ENCODE measurements at places on chromosomes 11 and 22.

DNA sequence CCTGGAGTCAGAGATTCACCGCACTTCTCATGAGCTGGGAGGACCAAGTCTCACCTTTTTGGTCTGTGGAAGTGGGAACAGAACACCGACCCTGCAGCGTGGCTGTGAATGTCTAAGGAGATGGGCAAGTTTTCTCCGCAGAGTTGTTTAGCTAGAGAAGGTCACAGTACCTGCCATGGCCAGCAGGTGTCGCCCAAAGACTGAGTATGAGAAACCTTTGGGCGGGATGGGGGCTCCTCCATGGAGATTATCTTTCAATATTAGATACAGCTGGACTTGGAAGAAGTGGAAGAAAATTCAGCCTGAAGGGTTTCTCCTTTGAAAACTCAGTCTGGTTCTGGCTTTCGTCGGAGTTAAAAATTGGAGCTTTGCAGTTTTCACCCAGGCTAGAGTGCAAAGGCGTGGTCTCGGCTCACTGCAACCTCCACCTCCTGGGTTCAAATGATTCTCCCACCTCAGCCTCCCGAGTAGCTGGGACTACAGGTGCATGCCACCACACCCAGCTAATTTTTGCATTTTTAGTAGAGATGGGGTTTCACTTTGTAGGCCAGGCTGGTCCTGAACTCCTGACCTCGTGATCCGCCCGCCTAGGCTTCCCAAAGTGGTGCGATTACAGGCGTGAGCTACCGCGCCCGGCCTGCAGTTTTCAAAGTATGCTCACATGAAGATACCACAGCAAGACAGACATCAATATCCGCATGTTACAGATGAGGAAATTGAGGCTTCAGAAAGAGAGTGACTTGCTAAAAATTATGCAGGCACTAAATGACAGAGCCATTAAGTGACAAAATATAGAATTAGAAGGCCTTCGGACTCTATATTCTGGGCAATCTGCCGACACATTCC lies 10.7 kb upstream of the DSCAML1 start:
- DNase-seq: no peak

DNA sequence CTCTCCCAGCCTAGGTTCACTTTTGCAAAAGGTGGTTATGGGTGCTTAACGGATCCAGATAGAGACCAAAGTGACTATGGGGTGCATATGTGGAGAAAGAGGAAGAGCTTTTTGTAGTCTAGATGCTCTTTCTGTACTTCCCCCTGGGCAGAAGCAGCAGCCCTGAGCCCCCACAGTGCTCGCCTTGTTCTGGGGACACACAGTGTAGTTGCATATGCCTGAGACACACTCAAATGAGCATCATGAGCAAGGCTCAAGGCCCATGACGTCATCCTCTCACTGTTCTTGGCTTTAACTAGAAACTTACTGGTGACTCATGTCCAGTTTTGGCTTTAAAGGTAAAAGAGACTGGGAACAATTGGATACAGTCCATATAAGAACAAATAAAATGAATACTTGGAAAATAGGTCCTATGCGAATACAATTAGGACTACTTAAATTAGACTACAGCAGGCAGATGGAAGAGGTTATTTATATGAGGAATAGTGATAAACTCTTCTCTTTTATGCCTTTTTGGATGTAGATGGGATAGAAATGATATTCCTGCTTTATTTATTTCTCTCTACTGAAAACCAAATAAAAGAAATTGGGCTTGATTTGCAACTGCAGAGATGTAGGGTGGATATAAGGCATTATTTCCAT lies 20.1 kb upstream of the PEX26 start:
- DNase-seq: no peak

DNA sequence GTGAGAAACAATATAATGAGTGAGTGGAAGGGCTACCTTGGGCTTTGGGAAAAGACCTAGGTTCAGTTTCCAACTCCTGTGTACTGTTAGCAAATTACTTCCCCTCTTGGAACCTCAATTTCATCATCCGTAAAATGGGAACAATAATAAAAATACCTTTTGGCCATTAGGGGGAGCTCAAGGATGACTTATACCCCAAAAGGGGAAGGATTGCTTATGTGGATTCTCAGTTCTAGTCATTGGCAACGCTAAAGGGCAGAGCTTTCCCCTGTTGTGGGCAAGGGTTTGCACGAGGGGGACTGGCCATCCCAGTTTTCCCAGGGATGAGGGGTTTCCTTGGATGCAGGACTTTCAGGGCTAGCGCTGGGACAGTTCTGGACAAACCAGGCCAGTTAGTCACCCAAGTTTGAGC lies 3.1 kb upstream of the COMMD9 start:
- DNase-seq: no peak

- DNase-seq: no peak
These were observed 74.7 kb downstream of the BUD13 start for GRCh38 chr11:116698080-116698479.

GRCh38 chr11:57459164-57460021 lies 935 bp upstream of the RTN4RL2 start:
- no peak for DNase-seq

DNA sequence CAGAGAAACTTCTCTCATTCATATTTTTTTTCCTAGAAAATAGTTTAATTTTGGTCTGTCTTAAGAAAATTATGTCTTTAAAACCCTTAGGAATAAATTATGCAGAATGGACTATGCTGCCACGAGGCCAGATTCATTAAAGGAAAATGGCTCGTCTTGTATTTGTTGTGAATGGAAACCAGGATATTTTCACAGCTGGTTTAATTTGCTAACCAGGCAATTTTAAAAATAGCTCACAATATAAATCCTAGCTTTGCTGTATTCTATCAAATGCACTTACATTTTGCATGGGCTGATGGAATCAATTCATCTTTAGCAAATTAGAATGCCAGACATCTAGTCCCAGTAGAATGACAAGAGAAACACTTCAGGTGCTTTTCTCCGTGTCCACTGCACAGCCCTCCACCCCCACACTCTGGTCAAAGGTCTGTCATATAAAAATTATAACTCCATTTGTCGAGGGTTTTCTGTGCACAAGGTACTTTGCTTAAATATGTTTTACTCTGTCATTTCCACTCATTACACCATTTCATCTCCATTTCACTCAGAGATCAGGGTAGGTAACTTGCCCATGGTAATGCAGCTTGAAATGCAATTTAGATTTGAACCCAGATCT lies 20.3 kb upstream of the TNRC6B start:
- DNase-seq: no peak

- no peak for DNase-seq
These were observed 37.3 kb upstream of the CXCR5 start for GRCh38 chr11:118846181-118846935.

- DNase-seq: no peak
These were observed 7.2 kb downstream of the JAML start for GRCh38 chr11:118217575-118217974.

DNA sequence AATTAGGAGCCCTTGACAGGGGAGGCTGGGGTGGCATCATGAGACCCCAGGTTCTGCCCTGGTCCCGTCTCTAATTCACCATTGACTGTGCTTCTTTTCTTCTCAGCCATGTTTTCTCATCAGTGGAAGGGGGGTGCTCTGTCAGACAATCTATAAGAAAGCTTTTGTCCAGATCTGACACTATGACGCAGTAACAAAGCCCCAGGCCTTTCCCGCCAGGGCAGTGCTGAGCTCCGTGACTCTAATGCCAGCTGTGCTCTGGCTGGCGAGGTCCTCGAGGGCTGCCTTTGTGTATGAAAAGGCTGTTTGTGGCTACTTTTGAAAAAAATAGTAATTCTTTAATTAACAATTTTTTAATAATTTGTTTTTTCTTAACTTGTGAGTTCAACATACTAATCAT lies 3.2 kb downstream of the CD6 start:
- DNase-seq: no peak

DNA sequence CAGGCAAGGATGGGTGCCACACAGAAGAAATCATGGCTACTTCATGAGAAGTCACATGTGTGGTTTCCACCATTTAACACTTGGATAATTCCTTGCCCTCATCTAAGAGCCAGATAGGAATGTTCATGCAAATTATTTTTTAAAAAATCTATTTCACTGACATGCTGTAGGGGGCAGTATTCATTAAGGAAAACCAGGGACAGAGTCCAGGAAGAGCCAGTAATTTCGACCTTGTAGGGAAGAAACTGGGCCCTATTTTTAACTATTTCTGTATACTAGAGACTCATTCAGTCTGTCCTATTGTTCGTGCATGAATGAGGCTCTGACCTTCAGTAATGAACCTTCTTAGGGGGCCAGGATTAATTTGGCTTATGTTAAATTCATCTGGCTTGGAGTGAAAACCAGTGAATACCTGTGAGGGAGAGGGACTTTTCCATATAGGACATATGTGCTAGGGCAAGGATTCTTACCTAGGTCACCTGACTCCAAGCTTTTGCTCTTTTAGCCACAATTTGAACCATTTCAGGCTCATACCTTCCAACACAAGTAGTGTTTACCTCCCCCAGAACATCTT lies 192.7 kb downstream of the NAV2 start:
- DNase-seq: peak; percentile 22

DNA sequence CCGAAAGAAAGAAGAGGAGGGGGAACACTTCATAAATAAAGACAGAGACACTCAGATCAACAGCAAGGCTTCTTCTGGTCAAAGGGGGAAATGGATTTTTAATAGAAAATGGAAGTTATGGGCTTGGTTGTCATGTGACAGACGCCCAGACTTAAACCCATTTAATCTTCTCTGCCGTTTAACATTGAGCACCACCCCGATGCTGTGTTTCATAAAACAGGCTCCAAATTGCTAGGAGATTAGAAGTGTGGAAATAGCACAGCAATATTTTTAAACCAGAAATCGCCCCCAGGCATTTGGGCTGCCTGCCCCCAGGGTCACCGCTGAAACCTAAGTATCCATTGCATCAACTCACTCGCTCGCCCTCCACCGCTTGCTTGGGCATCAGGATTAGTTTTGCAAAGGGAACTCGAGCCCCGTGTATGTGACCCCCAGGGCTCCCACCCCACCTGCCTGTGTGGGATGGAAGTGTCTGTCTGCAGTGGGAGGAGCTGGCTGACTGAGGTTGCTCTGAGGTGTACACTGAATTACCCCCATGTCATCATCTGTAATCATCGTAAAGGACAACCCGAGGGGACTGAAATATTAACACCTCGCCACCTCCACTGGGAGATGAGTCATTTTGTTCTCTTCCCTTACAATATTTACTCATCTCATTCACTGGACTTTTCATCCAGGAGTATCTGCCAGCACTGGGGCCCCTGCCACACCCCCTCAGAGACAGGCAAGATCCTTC lies 10.7 kb downstream of the DSCAML1 start:
- DNase-seq: no peak

DNA sequence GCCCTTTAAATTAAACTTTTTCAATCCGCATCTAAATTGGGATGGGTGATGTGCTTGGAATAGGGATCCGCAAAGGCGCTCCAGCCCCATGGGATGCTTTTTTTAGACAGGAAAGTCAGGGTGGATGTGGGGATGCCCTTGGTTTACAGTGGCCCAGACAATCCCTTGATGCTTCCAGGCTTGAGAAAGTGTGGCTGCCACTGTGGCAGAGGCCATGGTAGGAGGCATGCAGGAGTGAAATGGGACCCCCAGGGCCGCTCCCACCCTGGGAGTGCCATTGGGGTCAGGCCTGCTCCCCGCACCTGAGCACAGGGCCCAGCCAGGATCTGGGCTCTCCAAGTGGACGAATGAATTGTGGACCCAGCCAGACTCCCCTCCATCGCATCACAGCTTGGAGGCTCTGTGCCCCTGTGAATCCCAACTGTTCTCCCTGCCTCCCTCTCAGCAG lies 75.8 kb downstream of the COMMD9 start:
- no peak for DNase-seq

DNA sequence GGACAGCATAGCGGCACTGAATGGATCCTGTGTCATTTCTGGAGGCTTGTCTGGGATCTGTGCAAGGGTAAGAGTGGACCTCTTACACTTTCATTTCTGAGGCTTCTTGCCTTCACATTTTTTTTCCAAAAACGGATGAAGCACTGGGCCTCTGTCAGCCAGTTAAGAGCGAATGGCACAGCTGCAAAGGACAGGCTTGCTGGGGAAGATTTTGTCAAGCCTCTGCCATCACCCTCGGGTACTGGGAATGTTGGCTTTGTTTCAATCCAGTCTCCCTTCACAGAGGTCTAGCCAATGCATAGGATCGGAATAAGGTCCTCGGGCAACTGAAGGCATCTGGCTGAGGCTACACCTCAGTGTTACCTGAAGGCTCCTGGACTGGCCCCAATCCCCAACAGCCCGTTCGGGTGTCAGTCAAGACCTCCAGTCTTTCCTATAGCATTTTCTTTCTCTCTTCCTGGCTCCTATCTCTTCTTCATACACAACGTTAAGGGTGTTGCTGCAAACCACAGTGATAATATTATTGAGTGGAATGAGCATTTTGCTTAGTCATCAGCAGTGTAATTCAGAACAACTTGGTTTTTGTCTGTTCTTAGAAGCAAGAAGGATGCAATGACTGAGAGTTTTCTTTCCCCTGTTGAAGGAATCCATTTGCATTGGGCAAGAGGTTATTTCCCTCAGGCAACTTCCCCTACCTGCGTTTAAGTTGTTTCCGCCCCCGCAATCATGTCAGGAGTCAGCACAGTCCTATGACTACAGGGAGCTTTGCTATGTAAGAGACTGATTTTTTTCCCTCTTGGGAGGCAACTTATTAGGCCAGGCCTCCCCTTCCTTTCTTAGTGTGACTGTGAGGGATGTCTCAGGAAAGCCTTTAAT lies 22.8 kb downstream of the NPAT start:
- DNase-seq: no peak

GRCh38 chr11:39304586-39304985 lies 2154.9 kb downstream of the LRRC4C start:
- no peak for DNase-seq

Measured in NCI-H2107 (cell line).